ENCODE measurements at places on chromosomes 16 and 17. TPM values are rescaled to one million over a fixed set of nuclear protein-coding genes. Genes with fewer than 3 reads are reported as not detected.

Gene MRPL27
- total RNA-seq, result 32.2 TPM

Gene DRC3
- total RNA-seq, result 0.82 TPM

Gene TVP23A
- total RNA-seq, result 1.2 TPM

Gene PALB2
- 8.4 TPM for total RNA-seq

Gene MYOCD
- total RNA-seq, result 6.9 TPM

Gene LYZL6
- not detected for total RNA-seq

Gene G6PC1
- total RNA-seq, result not detected

Gene KRTAP3-2
- not detected for total RNA-seq
